ENCODE measurements at places on chromosomes 5 and 9.

GRCh38 chr9:28127101-28127500, 553.8 kb upstream of the C9orf72 start:
- no peak for DNase-seq

DNA sequence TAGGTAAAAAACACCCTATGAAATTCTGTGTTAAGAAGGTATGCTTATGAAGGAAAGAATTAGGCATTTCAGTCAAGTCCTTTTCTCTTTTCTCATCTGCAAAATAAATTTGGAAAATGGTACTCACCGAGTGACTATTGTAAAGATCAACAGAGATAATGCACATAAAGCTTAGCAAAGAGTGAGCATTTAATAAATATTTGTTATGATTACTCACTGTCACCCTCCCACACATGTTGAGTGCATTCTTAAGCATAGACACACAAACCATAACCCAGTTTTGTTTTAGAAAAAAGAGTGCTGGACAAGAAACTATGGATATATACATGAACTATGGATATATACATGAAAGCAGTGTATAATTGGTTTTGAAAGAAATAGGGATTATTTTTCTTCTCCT, 54.7 kb upstream of the PRLR start:
- no peak for DNase-seq

- DNase-seq = peak; percentile 50
Observed at GRCh38 chr9:137255448-137256114, 454 bp downstream of the NELFB start.

DNA sequence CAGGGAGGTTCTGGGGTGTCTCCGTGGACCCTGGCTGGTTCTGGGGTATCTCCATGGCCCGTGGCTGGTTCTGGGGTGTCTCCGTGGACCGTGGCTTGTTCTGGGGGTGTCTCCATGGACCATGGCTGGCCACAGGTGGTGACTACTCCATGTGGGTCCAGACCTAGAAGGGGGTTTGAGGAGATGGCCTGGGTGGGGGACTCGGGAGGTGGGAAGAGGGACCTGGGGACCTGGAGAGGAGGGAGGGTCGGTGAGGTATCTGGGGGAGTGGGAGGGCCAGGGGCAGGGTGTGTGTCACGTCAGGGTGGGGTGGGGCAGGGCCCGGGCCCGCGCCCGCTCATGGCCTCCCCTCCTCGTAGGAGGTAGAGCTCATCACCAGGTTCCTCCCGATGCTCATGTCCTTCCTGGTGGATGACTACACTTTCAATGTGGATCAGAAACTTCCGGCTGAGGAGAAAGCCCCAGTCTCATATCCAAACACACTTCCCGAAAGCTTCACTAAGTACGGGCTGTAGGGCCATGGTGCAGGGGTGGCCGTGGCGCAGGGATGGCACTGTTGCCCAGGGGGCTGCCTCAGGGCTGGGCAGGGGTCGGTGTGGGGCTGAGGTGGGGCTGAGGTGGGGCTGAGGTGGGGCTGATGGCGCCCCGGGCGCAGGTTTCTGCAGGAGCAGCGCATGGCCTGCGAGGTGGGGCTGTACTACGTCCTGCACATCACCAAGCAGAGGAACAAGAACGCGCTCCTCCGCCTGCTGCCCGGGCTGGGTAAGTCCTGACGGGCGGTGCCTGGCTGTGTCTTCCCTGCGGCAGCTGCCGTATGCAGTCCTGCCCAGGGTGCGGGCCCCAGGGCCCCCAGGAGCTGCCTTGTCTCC, 10.7 kb upstream of the TOR4A start:
- DNase-seq = no peak

DNA sequence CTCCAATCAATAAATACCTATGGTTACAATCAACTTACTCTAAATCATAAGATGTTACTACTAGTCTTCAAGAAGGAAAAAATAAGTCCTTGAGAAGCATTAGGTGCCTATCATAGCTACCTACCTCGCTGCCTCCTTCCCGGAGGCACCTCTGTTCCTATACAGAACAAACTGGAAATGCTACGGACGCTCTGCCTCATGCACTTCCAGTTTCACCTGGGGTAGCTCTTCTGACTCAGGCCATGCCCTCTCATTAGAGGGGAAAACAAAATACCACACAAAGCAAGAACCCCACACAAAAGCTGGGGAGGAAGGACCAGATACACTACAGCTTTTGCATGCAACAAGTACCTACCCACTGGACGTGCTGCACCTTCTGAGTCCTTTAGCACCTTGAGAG, 12.4 kb downstream of the SPRY4 start:
- DNase-seq = no peak

DNA sequence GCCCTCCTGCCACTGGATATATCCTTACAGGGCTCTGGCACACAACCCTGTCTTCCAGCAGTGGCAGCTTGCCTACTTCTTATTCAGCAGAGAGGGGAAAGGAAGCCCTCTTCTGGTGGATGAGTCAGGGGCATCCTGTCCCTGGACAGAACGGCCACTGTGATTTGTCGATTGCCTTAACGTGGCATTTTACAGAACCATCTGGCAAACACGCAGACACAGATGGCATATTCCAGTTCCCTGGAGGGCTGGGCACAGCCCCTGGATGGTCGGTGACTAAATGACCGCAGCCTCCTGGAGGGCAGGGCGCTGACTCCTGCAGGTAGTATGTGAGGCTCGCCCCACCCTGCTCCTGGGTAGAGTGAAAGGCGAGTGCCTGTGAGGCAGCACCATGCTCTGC, 62.1 kb downstream of the DCP2 start:
- DNase-seq = no peak

- DNase-seq = no peak
Observed at GRCh38 chr9:121609822-121610637, 41.4 kb upstream of the DAB2IP start.

- DNase-seq = no peak
Observed at GRCh38 chr9:82254646-82255367, 266.2 kb downstream of the SPATA31D1 start.

DNA sequence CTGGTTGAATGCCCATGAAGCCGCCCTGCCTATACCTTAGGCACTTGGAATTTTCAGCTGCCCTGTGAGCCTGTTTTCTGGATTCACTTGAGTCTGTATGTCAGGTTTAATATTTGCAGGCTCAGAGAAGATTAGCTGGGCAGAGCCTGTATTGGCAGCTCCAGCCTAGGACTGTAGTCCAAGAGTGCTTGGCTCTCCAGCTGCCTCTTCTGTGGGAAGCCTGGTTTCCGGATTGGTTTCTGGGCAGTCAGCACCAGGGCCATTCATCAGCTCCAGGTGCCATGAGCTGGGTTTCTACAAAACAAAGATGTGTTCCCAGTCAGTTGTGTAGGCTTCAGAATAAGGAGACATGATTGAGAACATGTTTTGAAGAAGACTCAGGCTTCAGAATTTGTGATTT, 90.1 kb downstream of the ARHGAP26 start:
- DNase-seq = no peak

- no peak for DNase-seq
Observed at GRCh38 chr5:103546858-103547257, 15.7 kb downstream of the NUDT12 start.

GRCh38 chr5:92019376-92019990, 636.4 kb upstream of the ARRDC3 start:
- DNase-seq = no peak

- DNase-seq = no peak
Observed at GRCh38 chr9:129885018-129885669, 49.9 kb downstream of the USP20 start.

DNA sequence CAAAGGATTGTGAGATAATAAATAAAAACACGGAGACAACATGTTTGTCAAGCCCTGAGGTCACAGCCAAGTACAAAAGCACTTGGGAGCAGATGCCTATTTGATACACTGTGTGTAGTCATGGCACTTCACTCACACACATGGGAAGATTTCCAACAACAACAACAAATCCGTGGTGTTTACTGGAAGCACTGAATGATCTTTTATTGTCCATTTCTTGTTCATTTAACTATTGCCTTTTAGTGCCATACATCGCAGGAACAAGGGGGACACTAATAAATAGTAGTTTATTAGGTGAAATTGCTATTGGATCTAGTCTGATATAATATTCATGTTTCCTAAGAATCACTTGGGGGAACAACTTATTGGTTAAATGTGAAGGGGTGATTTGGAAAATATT, 20.4 kb upstream of the GDNF start:
- no peak for DNase-seq

DNA sequence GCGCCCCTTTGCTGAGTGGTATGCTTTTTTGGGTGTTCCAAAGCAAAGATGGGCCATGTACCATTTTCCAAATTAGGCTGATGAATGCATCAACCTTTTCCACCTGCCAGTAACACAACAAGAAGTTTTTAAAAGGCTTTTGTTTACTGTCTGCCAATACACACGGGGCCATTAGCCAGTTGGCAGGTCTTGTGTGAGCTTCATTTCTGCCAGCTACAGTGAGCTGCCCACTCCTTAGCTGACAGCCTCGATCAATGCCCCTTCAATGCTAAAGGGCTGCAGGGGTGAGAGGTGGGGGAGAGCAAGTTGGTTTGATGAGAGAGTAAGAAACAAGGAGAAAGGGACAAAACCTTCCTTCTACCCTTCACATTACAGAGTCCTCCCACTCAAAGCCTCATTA, 128.7 kb downstream of the C5orf15 start:
- no peak for DNase-seq

DNA sequence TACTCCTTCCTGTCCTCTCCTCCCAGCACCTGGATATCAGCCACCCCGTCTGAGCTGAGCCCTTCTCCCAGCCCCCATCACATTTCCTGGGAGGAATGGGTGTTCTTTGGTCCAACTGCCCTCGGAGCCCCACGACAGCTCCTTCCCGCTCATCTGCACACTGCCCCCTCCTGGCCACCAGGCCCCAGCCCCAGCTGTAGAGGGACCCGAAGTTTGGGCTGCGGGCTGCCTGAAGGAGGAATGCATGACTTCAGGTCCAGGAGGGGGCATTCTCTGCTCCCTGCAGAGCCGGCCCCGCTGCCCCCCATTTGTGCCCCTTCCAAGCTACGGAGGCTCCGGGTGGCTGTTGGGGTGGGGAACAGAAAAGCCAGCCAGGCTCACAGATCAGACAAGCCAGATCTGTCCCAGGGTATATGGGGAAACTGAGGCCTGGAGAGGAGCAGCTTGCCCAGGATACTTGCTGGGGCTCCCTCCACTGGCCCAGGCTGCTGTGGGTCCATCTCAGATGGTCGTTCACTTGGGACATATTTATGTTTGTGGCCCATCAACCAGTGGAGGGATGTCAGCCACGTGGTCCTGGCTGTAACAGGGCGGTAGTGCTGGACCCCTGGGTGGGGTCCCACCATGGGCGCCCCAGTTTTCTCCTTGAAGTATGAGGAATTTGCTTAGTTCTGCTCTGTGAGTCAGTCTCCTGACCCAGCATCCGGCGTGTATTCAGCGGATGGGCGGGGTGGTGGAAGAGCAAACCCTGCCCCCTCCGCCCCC, 33.1 kb downstream of the DAB2IP start:
- peak; percentile 38 for DNase-seq

DNA sequence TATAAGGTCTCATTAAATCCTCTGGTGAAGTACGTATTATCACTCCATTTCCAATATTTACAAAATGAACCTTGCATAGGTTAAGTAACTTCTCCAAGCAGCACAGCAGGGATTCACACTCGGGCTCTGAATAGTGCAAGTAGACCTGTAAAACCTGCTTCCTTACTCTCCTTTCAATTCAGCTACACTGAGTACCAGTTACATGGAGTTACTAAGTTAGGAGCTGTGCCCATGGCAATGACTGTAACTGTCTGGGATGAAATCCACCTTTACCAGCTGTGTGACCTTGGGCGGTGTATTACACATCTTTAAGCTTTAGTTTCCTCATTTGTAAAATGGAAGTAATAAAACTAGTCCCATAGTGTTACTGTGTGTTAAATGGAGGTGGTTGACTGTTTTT, 15.9 kb upstream of the MOB3B start:
- DNase-seq = no peak

GRCh38 chr5:142888469-142889085, 118.4 kb downstream of the ARHGAP26 start:
- no peak for DNase-seq

DNA sequence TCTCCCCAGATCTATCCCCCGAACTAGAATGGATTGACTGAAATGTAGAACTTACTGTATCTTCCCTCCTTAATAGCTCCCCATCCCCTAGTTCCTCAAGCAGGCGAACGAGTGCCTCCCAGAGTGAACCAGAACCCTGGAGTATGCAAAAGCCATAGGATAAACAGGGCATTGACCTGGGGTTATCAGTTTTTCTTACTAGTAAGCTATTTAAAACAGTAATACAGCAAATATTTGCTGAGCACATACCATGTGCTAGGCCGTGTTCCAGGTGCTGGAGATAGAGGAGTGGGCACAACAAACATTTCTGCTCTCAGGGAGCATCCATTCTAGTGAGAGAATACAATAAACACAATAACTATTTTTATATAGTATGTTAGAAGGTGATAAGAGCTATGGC, 1.8 kb downstream of the SKP2 start:
- no peak for DNase-seq

- DNase-seq = no peak
Observed at GRCh38 chr9:113581865-113582697, 118.6 kb downstream of the RGS3 start.

DNA sequence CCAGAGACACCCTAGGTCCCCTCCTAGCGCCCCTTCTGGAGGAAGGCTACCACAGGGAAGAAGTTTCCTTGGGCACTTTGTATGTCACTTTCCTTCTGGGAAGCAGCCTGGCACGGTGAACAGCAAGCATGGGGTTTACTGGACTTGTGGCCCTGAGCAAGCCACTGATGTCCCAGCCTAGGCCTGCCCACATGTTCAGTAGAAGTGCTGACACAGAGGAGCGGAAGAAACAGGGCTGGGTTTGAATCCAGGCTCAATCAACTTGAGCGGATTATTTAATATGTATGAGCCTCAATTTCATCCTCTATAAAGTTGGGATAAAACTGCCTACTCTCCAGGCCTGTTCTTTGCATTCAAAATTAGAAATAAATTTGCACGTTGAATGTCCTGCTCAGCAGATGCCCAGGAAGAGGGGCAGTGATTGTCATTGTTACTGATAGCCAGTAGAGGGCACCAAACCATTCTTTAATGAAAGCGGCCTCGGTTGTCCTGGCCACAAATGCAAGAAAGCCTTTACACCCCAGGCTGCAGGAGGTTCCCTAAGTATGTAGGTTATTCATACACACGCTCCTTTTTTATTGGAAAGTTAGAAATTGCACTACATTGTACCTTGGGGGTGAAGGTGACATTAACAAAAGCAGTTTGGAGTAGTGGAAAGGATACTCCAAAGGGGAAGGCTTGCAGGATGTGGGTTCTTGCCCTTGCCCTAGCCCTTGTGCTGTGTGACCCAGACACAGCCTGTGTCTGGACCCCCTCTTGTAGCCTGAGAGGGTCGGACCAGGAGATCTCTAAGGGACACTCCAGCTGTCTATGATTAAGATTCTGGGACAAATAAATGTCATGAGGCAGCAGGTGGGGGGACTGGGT, 13.4 kb upstream of the XPA start:
- no peak for DNase-seq

GRCh38 chr9:133619791-133620190, 10.6 kb upstream of the FAM163B start:
- no peak for DNase-seq

- no peak for DNase-seq
Observed at GRCh38 chr9:124137009-124137943, 120.5 kb upstream of the NEK6 start.

Measured in progenitor cell of endocrine pancreas (in vitro differentiated cells).